ENCODE measurements at places on chromosomes 16 and 17. TPM values are rescaled to one million over a fixed set of nuclear protein-coding genes. Genes with fewer than 3 reads are reported as not detected.

KRTAP9-2 gene
- not detected for total RNA-seq

- H3K36me3 ChIP-seq = no peaks in the 10 kb centered on the region
- peaks cover 19% of the 10 kb centered on the region for H3K27me3 ChIP-seq
- no peak overlapping the region for H3K27ac ChIP-seq
- H3K4me3 ChIP-seq = no peak overlapping the region
Measured at GRCh38 chr16:51761001-51761400, 609.9 kb upstream of the SALL1 start.

EVPLL gene
- total RNA-seq = 3.7 TPM

PPY gene
- total RNA-seq = not detected

IL34 gene
- total RNA-seq = 96.5 TPM

PRSS36 gene
- 6.5 TPM for total RNA-seq

Data from suprapubic skin (tissue), 4 donors.